ENCODE measurements at places on chromosomes 3 and 15. TPM values are rescaled to one million over a fixed set of nuclear protein-coding genes. Genes with fewer than 3 reads are reported as not detected.
A peak's percentile ranks its signal among the peaks of the same experiment; 100 is the strongest.

TMCO5A gene
- not detected for polyA plus RNA-seq

ZIC1 gene
- not detected for polyA plus RNA-seq

CELSR3 gene
- polyA plus RNA-seq: 0.45 TPM

FBLN2 gene
- 30.8 TPM for polyA plus RNA-seq

CCDC191 gene
- polyA plus RNA-seq: 1.8 TPM

SERPINI1 gene
- polyA plus RNA-seq: 0.54 TPM

HDDC3 gene
- polyA plus RNA-seq: 21.1 TPM

- peaks cover 5% of the 10 kb centered on the region for H3K4me1 ChIP-seq
- H3K4me3 ChIP-seq: no peak overlapping the region
- H3K27me3 ChIP-seq: no peaks in the 10 kb centered on the region
- H3K27ac ChIP-seq: no peak overlapping the region
- peak; percentile 41 for DNase-seq
These were observed 54.0 kb downstream of the TIPARP start for GRCh38 chr3:156728267-156728985.

- H3K4me1 ChIP-seq: no peaks in the 10 kb centered on the region
- H3K4me3 ChIP-seq: no peak overlapping the region
- H3K36me3 ChIP-seq: no peaks in the 10 kb centered on the region
- no peak overlapping the region for H3K27ac ChIP-seq
- DNase-seq: no peak
- H3K27me3 ChIP-seq: no peaks in the 10 kb centered on the region
These were observed 252.5 kb downstream of the CDIN1 start for GRCh38 chr15:36831904-36832287.

- DNase-seq: no peak
- no peaks in the 10 kb centered on the region for H3K36me3 ChIP-seq
- no peaks in the 10 kb centered on the region for H3K27me3 ChIP-seq
- H3K27ac ChIP-seq: no peak overlapping the region
These were observed 8.9 kb downstream of the DLEC1 start for GRCh38 chr3:38047896-38048295.

DNA sequence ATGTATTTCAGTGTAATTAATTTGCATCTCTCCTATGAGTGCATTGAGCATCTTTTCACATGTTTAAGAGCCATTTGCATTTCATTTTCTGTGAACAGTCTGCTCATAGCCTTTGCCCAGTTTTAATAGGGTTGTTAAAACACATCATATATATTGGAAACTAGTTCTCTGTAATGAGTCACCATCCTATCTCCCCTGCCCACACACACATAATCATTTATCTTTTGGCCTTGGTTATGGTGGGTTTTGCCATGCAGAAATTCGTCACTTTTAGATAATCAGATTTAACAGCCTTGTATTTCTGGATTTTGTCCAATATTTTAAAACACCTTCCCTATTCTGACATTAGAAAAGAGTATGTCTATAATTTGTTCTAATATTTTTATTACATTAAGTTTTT lies 11.9 kb upstream of the CHRM5 start:
- no peaks in the 10 kb centered on the region for H3K36me3 ChIP-seq
- H3K27me3 ChIP-seq: no peaks in the 10 kb centered on the region
- no peak for DNase-seq
- no peak overlapping the region for H3K27ac ChIP-seq
- H3K4me3 ChIP-seq: no peak overlapping the region

DNA sequence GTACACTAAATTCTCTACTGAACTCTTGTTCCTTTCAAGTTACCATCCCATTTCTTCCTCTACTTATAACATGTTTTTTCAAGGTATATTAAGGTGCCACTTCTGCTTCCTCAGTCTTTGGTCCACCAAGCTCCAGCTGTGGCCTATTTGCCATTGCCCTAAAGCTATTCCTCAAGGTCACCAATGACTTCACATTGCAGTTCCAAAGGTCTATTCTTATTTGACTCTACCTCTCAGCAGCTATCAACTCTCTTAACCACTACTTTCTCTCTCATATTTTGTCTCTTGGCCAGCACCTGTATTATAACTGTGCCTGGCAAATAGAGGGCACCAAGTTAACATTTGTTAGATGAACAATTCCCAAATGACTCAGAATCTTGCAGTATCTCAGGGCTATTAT lies 354.7 kb downstream of the PLCL2 start:
- H3K4me1 ChIP-seq: no peaks in the 10 kb centered on the region
- H3K4me3 ChIP-seq: no peak overlapping the region
- no peak for DNase-seq

DNA sequence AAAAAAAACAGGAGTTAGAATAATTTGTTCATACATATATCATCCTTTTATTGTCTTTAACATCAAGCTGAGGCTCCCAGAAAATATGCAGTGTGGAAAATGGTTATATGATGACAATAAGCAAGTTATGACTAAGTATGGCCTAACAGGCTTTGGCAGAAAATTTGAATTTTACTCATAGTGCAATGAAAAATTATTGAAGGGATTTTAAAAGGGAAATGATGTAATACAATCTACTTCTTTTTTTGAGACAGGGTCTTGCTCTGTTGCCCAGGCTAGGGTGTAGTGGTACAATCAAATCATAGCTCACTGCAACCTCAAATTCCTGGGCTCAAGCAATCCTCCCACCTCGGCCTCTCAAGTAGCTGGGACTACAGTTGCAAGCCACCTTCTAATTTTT lies 78.7 kb downstream of the FAIM start:
- peaks cover 4% of the 10 kb centered on the region for H3K36me3 ChIP-seq
- DNase-seq: no peak
- no peak overlapping the region for H3K4me3 ChIP-seq
- H3K27me3 ChIP-seq: no peaks in the 10 kb centered on the region

DNA sequence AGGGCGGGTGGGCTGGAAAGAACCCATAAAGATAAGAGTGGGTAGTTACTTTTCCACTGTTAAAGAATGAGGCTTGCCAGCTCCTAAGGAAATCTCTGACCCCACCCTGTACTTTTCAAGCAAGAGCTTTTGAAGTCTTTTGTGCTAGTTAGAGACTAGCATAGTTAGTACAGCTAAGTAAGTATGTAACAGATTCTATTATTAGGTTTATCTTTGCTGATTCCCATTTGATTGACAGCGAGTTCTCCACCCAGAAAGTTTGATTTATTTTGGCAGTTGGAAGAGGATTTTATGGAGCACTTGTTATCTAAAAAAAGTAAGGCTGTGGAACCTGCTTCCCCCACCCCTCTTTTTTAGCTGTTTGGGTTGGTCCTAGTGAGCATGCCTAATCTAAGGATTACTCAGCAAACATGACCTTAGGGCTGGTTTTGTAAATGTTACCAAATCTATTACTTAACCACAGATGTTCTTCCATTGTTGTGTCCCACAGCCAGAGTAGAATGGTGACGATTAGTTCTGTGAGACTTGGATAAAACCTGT lies 57.6 kb downstream of the FNDC3B start:
- no peaks in the 10 kb centered on the region for H3K27me3 ChIP-seq
- peaks cover 20% of the 10 kb centered on the region for H3K4me1 ChIP-seq
- peak overlapping the region; percentile 27 for H3K27ac ChIP-seq

- peak overlapping the region; percentile 71 for H3K27ac ChIP-seq
- H3K36me3 ChIP-seq: peaks cover 8% of the 10 kb centered on the region
- DNase-seq: peak; percentile 38
- no peak overlapping the region for H3K4me3 ChIP-seq
- no peaks in the 10 kb centered on the region for H3K27me3 ChIP-seq
These were observed 1.4 kb downstream of the CIAO2A start for GRCh38 chr15:64092075-64092820.

DNA sequence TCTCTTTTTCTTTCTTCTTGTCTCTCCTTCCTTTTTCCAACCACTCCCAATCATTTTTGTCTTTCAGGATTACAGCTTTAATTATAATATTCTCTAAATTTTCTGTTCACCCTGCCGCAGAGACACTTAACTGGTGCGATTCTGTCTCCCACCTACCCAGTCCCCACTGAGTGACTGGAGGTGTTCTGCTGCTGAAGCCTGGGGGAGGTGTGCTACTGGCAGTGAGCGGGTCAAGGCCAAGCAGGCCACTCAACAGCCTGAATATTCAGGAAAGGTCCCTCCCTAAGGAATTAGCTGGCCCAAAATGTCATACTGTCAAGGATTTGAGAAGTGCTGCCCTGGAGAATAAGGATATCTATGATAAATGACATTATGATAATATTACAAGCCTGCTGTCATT lies 126.5 kb downstream of the GABRG3 start:
- no peaks in the 10 kb centered on the region for H3K27me3 ChIP-seq
- no peak for DNase-seq
- H3K36me3 ChIP-seq: no peaks in the 10 kb centered on the region
- no peak overlapping the region for H3K4me3 ChIP-seq

DNA sequence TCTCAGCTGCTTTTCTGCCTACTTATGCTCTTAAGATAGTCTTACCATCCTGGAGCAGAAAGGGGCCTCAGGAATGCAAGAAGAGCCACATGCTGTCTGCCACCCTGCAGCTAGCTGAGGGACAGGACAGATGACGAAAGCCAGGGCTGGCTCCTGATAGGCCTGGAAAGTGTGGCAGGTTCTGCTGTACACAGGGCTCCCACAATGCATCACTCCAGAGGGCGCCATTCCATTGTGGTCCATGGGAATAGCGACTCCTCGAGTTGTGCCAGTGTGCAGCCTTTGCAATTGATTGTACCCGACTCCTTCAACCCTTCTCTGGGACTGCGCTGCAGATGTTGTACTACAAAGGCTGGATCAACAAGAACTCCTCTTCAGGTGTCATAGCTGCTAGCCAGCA lies 11.2 kb downstream of the ACAN start:
- no peaks in the 10 kb centered on the region for H3K4me1 ChIP-seq
- H3K27me3 ChIP-seq: no peaks in the 10 kb centered on the region
- no peak overlapping the region for H3K27ac ChIP-seq

DNA sequence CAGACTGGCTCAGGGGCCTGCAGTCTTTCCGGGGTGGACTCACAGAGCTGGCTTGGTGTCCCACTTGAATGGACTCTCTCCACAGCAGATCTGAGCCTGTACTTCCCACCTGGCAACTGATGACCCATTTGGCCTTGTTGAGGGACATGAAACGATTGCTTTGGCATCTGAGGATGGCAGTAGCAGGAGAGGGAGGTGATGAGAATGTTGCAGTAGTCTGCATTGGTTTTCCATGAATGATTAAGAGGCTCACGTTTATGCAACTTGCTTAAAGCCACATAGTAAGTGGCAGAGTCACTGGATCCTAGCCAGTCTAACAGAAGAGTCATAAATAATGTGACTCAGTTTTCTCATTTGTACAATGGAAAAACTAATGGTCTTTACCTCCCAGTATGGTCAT lies 21.9 kb downstream of the IL20RB start:
- no peak overlapping the region for H3K4me3 ChIP-seq
- no peaks in the 10 kb centered on the region for H3K4me1 ChIP-seq
- H3K27ac ChIP-seq: no peak overlapping the region
- no peak for DNase-seq

- DNase-seq: peak; percentile 55
- H3K36me3 ChIP-seq: no peaks in the 10 kb centered on the region
- peaks cover 8% of the 10 kb centered on the region for H3K4me1 ChIP-seq
- no peaks in the 10 kb centered on the region for H3K27me3 ChIP-seq
- no peak overlapping the region for H3K4me3 ChIP-seq
These were observed 190.7 kb upstream of the CTDSPL start for GRCh38 chr3:37670961-37671483.

DNA sequence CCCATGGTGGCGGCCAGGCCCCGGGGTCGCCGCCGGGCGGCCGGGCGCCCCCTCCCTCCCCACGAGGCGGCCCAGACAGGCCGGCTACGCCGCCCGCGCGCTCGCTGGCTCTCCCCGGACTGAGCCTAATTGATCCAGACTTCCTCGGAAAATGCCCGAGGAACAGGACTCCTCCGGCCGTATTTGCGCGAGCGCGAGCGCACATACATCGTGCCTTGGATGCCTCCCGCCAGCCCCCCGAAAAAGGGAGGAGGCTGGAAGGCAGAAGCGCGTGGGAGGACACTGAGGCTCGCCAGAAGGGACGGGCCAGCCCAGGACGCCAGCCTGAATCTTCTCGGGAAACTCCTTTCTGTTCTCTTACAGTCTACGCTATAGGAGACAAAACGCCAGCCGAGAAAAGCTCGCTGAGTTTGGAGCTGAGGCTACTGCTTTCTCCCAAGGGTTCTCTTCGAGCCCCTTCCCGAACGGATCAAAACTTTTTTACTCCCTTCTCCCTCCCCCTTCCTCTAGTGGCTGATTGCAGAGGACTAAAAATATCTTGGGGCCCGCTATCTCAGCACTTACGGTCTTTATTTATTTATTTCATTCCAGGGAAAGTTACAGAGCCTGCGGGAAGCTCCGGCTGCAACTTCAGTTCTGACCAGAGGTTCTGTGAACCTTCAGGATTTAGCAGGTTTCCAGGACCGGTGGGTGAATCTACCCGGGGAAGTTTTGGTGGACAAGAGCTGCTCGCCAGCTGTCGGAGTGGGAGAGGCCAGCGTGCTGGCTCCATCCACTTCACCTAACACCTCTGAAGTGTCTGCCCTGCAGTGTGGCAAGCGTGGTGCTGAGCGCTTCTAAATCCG lies at the start of gene PDZRN3:
PDZRN3 (minus strand) TSS at position 121 of the 845 bp plus-strand sequence.
- H3K27me3 ChIP-seq: no peaks in the 10 kb centered on the region
- H3K36me3 ChIP-seq: no peaks in the 10 kb centered on the region
- peak within 1 kb of the TSS; percentile 77 for H3K27ac ChIP-seq
- H3K4me3 ChIP-seq: peak within 1 kb of the TSS; percentile 55
- DNase-seq: peak; percentile 63

DNA sequence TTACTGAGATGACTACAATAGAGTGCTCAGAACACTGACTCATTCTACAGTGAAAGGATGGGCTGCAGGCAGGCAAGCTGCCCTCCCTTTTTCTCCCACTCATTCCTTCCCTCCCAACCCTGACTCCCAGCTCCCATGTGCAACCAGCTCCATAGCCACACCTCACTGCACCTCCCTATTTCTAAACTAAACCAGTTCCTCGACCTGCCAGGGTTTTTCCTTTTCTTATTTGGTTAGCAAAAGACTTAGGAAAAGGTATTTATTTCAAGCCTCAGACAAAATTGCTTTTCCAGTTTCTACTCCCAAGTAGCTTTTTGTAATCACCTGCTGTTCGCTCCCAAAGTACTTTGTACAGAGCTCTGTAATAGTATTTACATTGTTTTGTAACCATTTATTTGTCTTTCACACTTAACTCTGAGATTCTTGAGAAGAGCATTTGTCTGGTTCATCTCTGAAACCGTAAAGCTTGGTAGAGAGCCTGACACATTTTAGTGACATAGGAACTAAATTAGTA lies 2.2 kb downstream of the AADAC start:
- no peak overlapping the region for H3K27ac ChIP-seq
- no peak overlapping the region for H3K4me3 ChIP-seq
- no peaks in the 10 kb centered on the region for H3K27me3 ChIP-seq
- peak; percentile 77 for DNase-seq

- H3K4me3 ChIP-seq: no peak overlapping the region
- no peaks in the 10 kb centered on the region for H3K4me1 ChIP-seq
- H3K36me3 ChIP-seq: no peaks in the 10 kb centered on the region
These were observed 39.7 kb downstream of the CYP11A1 start for GRCh38 chr15:74327756-74328155.
